ENCODE measurements at places on chromosomes 11 and 22.
A peak's percentile ranks its signal among the peaks of the same experiment; 100 is the strongest.

GRCh38 chr22:36065462-36065774, 36.8 kb upstream of the RBFOX2 start:
- no peak for DNase-seq

- DNase-seq = no peak
Observed at GRCh38 chr22:46761017-46761416, 1.4 kb upstream of the TBC1D22A start.

GRCh38 chr11:95254716-95255115, 23.7 kb upstream of the SESN3 start:
- no peak for DNase-seq

GRCh38 chr22:39379756-39380730, 19.5 kb upstream of the TAB1 start:
- no peak for DNase-seq

DNA sequence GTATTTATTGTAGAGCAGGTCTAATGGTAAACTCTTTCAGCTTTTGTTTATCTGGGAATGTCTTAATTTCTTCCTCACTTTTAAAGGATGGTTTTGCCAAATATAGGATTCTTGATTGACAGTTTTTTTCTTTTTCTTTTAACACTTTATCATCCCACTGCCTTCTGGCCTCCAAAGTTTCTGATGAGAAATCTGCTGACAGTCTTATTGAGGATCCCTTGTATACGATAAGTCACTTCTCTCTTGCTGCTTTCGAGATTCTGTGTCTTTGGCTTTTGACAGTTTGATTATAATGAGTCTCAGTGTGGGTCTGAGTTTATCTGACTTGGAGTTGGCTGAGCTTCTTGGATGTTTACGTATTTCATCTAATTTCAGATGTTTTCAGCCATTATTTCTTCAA, 6.7 kb upstream of the TSKU start:
- DNase-seq = no peak

DNA sequence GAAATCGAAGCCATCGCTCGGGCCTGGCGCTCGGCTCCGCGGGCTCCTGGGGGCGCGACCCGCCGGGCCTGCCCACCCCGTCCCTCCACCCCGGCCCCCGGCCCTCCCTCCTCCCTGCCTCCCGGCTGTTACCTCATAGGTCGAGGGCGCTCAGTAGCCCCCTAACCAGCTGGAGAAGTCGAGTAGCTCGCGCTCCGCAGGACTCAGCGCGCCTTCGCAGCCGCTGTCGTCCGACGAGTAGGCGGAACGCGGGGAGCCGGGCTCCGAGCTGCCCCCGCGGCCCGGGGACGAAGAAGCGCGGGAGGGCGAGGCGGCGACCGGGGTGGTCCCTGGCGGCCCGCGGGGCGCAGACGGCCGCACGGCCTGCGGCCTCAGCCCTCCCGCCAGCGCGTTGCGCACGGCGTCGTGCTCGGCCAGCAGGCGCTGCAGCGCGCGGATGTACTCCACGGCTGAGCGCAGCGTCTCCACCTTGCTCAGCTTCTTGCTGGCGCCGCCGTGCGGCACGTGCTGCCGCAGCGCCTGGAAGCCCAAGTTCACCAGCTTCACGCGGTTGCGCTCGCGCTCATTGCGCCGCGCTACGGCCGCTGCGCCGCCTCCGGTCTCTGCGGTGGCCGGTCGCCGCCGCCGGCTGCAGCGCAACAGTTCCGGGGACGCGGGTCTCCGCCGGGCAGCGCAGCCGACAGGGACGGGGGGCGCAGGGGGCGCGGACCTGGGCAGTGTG, 627 bp downstream of the ASCL2 start:
- peak; percentile 52 for DNase-seq

- DNase-seq = no peak
Observed at GRCh38 chr11:103344886-103345285, 235.7 kb downstream of the DYNC2H1 start.

GRCh38 chr11:22778642-22779041, 51.0 kb downstream of the SVIP start:
- no peak for DNase-seq
